ENCODE measurements at places on chromosomes 16 and 17.

DNA sequence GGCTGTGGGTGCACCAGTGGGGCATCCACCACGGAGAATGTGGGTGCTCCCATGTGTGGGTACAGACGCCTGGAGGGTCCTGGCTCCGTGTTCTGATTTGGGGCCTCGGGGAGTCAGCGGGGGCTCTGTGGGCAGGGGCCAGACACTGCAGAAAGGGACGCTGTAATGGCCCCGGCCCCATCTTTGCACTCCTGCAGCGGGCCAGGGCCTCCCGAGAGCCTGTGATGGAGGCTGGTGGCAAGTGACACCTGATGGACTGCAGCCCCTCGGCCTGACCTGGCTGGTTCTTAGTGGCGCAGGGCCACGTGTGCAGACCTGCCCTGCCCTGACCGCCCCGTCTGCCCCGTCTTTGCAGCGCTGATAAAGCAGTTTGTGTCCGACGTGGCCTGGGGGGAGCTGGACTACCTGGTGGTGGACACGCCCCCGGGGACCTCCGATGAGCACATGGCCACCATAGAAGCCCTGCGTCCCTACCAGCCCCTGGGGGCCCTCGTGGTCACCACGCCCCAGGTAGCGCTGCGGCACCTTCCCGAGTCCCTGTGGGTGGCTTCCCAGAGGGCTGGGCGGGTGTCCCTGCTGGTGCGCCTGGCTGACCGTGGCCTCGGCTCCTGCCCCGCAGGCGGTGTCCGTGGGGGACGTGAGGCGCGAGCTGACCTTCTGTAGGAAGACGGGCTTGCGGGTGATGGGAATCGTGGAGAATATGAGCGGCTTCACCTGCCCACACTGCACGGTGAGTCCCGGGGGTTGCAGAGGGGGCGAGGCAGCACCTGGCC is 4.7 kb downstream of the NUBP2 start:
- H3K4me3 ChIP-seq, result no peak overlapping the region
- no peaks in the 10 kb centered on the region for H3K27me3 ChIP-seq

- H3K4me1 ChIP-seq, result peaks cover 10% of the 10 kb centered on the region
- H3K36me3 ChIP-seq, result no peaks in the 10 kb centered on the region
- ATAC-seq, result peak; percentile 98
- H3K27me3 ChIP-seq, result peaks cover 13% of the 10 kb centered on the region
- H3K27ac ChIP-seq, result peak overlapping the region; percentile 76
- peak overlapping the region; percentile 28 for H3K4me3 ChIP-seq
Measured at GRCh38 chr17:63516910-63517824, 6.0 kb upstream of the KCNH6 start.

- H3K4me1 ChIP-seq, result peaks cover 24% of the 10 kb centered on the region
- H3K27ac ChIP-seq, result peak overlapping the region; percentile 54
- peak overlapping the region; percentile 9 for H3K4me3 ChIP-seq
Measured at GRCh38 chr17:16443511-16444257, 28.3 kb downstream of the TRPV2 start.

- H3K27me3 ChIP-seq, result no peaks in the 10 kb centered on the region
- ATAC-seq, result no peak
- H3K4me3 ChIP-seq, result no peak overlapping the region
Measured at GRCh38 chr17:14214271-14214670, 22.4 kb downstream of the CDRT15 start.

GRCh38 chr17:5832886-5833285 is 237.3 kb upstream of the WSCD1 start:
- ATAC-seq, result peak; percentile 27
- no peak overlapping the region for H3K4me3 ChIP-seq
- no peaks in the 10 kb centered on the region for H3K36me3 ChIP-seq

GRCh38 chr16:8751481-8752311 is 45.7 kb downstream of the TMEM186 start:
- no peak overlapping the region for H3K4me3 ChIP-seq
- H3K27ac ChIP-seq, result no peak overlapping the region
- no peaks in the 10 kb centered on the region for H3K4me1 ChIP-seq
- H3K36me3 ChIP-seq, result peaks cover 21% of the 10 kb centered on the region
- ATAC-seq, result no peak

DNA sequence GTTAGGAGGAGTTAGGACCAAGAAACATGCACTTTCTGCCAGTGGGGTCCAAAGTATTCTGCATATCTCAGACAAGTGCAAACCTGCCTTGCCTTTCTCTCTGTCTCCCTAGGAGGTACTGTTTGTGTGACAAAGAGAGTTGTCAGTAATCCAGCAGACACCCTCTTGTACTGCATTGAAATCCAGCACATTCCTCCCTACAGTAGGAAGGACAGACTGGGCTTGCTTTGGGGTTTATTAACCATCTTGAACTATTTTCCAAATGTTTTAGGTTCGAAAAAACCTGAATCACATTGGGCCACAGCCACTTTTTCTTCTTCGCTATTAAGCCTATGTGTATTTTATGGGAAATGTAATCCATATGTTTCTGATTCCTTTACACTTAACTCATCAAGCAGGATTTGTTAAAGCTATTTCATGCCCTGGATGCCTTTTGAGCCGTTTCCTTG is 204.2 kb upstream of the KCNJ16 start:
- H3K36me3 ChIP-seq, result no peaks in the 10 kb centered on the region
- H3K27ac ChIP-seq, result no peak overlapping the region
- H3K4me3 ChIP-seq, result no peak overlapping the region
- H3K4me1 ChIP-seq, result no peaks in the 10 kb centered on the region
- ATAC-seq, result no peak

DNA sequence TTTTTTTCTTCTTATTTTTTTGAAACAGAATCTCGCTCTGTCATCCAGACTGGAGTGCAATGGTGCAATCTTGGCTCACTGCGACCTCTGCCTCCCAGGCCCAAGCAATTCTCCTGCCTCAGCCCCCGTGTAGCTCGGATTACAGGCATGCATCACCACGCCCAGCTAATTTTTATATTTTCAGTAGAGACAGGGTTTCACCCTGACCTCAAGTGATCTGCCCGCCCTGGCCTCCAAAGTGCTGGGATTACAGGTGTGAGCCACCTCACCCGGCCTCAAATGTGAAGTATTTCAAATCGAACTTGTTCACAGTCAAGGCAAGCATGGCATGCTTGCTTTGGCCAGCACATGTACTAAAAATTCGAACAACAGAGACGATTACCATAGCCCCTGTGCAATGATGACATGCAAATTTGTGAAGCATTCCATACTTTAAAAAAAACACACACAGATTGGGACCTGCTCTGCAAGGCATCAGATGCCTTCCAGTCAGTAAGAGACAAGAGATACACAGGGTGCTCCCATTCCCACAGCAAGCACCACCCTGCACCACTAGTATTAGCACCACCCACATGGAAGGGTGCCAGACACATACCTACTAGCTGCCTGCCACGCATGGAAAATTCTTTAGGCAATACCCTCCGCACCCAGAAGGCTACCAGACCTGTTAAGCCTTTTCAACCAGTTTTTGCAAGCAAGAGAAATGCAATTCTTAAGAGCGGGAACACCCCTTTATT is 47.2 kb downstream of the ANKRD11 start:
- H3K36me3 ChIP-seq, result peaks cover 45% of the 10 kb centered on the region
- peak overlapping the region; percentile 74 for H3K4me3 ChIP-seq
- H3K27ac ChIP-seq, result peak overlapping the region; percentile 93
- H3K27me3 ChIP-seq, result no peaks in the 10 kb centered on the region
- no peak for ATAC-seq

GRCh38 chr16:77868478-77868877 is 80.1 kb downstream of the VAT1L start:
- no peak overlapping the region for H3K27ac ChIP-seq
- peaks cover 11% of the 10 kb centered on the region for H3K4me1 ChIP-seq
- H3K4me3 ChIP-seq, result peak overlapping the region; percentile 32

GRCh38 chr17:42387661-42388380 is 421 bp downstream of the STAT3 start:
- H3K4me3 ChIP-seq, result peak overlapping the region; percentile 93
- peak overlapping the region; percentile 100 for H3K27ac ChIP-seq
- ATAC-seq, result no peak
- H3K27me3 ChIP-seq, result no peaks in the 10 kb centered on the region

DNA sequence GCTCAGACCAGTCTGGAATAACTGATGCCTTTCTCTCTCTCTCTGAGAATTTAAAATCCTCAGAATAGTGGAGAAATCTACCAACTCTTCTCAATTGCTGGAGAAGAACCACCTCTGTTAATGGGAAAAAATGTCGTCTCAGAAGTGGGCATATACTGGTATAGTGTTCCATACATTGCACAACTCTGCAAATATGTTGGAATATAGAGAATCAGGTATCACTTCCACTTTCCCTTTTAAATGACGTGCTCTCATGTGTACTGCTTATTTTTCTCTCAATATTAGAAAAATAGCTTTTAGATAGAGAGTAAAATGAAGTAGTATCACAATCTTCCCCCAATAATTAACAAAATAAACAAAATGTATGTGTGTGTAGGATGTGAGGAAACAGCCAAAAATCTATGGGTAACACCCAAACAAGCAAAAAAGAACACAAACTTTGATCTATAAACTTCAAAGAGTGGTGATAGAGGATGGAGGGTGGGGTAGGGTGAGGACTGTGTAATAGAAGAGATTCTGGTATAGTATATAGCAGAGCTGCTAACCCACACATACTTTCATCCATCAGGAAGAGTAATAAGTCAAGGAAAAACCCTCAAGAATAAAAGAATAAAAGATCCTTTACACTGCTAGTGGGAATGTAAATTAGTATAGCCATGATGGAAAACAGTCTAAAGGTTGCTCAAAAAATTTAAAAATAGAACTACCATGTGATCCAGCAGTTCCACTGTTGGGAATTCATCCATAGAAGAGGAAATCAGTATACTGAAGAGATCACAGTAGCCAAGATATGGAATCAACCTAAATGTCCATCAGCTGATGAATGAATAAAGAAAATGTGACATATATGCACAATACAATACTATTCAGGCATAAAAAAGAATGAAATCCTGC is 46.9 kb downstream of the NFATC3 start:
- H3K4me3 ChIP-seq, result peak overlapping the region; percentile 56
- peaks cover 34% of the 10 kb centered on the region for H3K4me1 ChIP-seq
- ATAC-seq, result no peak
- H3K27me3 ChIP-seq, result no peaks in the 10 kb centered on the region
- peaks cover 68% of the 10 kb centered on the region for H3K36me3 ChIP-seq

DNA sequence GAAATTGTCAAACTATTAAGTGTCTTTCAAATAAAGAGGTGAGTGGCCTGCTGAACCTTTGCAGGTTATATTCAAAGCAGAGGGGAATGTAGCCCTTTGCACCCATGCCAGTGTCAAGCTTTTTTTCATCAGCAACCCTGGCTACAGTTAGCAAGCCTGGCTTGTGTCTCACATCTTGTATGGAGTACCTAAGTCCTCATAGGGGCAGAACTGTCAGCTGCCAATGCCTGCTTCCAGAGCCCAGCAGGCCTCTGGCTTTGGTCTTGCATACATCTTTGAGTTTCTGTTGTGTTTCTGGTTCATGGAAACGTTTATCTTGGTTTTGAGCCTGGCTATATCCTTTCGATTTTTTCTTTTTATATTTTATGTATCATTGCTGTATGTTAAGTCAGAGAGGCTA is 26.8 kb downstream of the REXO5 start:
- H3K4me3 ChIP-seq, result no peak overlapping the region
- peaks cover 14% of the 10 kb centered on the region for H3K36me3 ChIP-seq
- no peaks in the 10 kb centered on the region for H3K27me3 ChIP-seq
- ATAC-seq, result no peak
- no peaks in the 10 kb centered on the region for H3K4me1 ChIP-seq

DNA sequence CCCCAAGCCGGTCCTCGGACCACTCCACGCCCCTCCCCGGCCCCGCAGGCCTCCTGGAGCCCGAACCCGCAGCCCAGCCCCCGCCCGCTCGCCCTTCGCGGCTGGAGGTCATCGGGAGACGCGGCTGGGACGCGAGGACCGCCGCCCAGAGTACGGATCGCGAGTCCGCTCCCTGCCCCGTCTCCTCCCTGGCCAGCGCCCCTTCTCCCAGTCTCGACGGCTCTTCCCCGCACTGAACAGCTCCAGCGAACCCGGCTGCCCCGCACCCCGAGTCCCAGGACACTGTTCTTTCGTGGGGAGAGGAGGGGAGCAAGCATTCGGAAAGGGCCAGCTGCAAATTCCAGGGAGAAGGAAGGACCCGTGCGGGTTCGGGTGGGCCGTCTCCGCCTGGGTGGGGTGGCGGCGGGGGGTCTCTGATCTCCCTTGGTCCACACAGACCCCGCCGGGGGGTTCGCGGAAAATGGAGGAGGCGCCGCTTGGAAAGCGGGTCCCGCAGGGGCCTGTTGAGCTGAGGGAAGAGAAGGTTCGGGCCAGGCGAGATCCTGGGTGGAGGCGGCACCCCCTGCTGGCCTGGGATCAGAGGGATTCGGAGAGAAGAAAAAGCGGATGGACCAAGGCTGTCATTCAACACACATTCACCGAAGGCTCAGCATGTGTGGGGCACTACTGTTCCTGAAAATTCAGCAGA is 632 bp upstream of the RTN4RL1 start:
- peaks cover 5% of the 10 kb centered on the region for H3K4me1 ChIP-seq
- H3K36me3 ChIP-seq, result no peaks in the 10 kb centered on the region
- no peak for ATAC-seq
- H3K27ac ChIP-seq, result no peak overlapping the region
- H3K27me3 ChIP-seq, result peaks cover 8% of the 10 kb centered on the region

- H3K27ac ChIP-seq, result no peak overlapping the region
- H3K4me1 ChIP-seq, result no peaks in the 10 kb centered on the region
- H3K27me3 ChIP-seq, result peaks cover 30% of the 10 kb centered on the region
Measured at GRCh38 chr17:49880291-49881053, 32.6 kb upstream of the TAC4 start.

DNA sequence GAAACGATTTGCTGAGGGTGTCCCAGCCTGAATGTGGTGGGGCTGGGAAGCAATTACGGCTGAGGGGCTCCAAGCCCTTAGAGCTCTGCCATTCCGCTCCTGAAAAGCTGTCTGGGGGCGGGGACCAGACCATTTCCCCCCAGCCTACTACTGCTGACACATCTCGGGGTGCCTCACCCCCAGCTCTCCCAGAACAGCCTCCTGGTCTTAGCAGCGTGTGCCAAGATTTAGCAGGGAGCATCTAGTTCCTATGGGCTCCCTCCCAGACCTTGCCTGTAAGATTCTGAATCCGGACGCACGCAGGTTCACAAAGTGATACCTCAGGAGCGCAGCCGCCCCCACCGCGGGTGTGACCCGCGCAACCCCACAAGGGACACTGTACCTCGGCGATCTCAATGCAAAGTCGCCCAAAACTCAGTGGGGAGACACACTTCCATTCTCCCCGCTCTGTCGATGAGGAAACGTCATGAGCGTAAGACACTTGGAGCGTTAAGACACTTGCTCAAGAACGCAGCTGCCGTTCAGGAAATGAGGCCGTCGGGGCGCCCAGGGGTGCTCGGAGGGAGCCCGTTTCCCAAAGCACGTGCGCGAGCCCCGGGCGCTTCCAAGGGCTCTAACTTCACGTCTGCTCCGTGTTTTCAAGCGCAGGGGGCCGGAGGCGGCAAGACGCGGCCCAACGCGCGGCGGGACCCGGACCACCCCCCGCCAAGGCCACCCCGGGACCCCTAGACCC is 629 bp downstream of the GEMIN4 start:
- no peaks in the 10 kb centered on the region for H3K27me3 ChIP-seq
- peak overlapping the region; percentile 93 for H3K27ac ChIP-seq
- peak; percentile 48 for ATAC-seq
- H3K4me3 ChIP-seq, result peak overlapping the region; percentile 97

GRCh38 chr17:64103391-64104364 is 26.3 kb downstream of the ERN1 start:
- H3K27me3 ChIP-seq, result no peaks in the 10 kb centered on the region
- H3K36me3 ChIP-seq, result peaks cover 44% of the 10 kb centered on the region
- H3K4me3 ChIP-seq, result peak overlapping the region; percentile 56
- ATAC-seq, result peak; percentile 54
- peak overlapping the region; percentile 43 for H3K27ac ChIP-seq

Data from activated T-helper 17 cell treated with anti-CD3 and anti-CD28 coated beads, Interleukin-2, amount 50 U/mL, for 72 hours (primary cell).